ENCODE measurements at places on chromosomes 3 and 15.

- no peak for DNase-seq
Measured at GRCh38 chr3:58355179-58355578, 22.5 kb downstream of the PXK start.

DNA sequence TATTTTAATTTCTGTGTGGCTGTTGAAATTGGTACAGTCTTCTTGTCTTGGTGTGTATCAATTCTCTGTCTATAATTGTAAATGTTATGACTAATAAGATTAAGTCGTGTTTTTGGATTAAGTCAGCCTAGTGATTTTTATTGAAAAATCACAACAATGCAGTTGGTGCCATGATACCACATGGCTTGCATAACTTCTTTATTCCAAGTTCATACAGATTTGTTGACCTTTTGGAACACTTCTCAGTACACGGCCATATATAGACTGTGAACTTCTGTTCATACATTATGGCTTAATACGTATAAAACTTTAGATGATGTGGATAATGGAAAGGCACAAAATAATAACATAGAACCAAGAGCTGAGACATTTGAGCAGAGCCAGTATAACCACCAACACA is 121.2 kb upstream of the NAALADL2 start:
- no peak for DNase-seq

GRCh38 chr15:36050899-36051298 is 504.9 kb upstream of the DPH6 start:
- no peak for DNase-seq

- no peak for DNase-seq
Measured at GRCh38 chr3:156675830-156676767, 1.7 kb downstream of the TIPARP start.

- DNase-seq, result no peak
Measured at GRCh38 chr3:161890147-161890625, 393.6 kb downstream of the OTOL1 start.

DNA sequence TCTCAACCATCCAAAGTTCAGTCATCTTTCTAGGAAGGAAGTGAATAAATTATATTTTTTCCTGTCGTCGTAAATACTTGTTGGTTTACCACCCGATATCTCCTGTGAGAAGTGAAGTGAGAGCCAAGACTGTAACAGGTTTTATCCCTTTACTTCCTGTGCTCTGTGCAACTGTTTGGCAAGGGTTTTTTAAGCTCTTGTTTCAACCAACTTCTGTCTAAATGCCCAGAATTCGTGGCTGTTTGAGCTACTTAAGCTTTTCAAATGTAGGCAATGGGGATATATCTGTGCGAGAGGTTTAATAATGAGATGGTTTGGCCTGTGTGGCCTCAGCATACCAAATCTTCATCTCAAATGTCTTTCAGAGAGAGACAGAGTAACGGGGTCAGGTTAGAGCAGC is 134.7 kb downstream of the LRTM1 start:
- DNase-seq, result no peak

DNA sequence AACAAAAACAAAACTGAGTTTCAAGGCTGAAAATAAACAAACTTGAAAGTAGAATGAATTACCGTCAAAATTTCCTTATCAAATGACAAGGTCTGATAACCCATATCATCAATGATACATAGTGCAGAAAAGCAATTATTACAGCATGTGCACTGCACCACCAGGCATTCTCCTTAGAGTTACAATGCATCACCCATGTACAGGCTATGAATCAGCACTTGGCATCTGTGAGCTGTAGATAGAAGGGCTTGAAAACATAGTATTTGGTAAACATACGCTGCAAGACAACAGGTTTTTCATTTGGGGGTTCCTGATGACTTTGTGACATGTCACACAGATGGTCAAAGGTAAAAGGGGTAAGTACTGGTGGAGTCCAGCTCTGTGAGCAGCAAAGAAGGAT is 265.1 kb downstream of the CTNNB1 start:
- no peak for DNase-seq

- DNase-seq, result no peak
Measured at GRCh38 chr3:170500462-170500861, 81.8 kb downstream of the CLDN11 start.

- no peak for DNase-seq
Measured at GRCh38 chr3:153927107-153927506, 194.1 kb upstream of the ARHGEF26 start.

DNA sequence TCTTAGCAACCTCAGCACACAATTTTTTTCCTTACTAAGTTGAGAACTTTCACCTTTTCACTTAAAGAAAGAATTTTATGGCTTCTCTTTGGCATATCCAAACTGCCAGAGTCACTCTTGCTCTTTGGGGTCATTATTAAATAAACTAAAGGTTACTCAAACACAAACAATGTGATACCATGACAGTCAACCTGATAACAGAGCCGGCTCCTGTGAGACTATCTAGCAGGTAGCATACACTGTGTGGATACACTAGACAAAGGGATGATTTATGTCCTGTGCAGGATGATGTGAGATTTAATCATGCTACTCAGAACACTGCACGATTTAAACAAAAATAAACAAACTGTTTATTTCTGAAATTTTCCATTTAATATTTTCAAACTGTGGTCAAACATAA is 35.6 kb downstream of the LRRFIP2 start:
- DNase-seq, result no peak

- DNase-seq, result no peak
Measured at GRCh38 chr3:167355446-167355845, 24.7 kb downstream of the ZBBX start.

GRCh38 chr3:98999675-99000074 is 98.2 kb upstream of the DCBLD2 start:
- no peak for DNase-seq

DNA sequence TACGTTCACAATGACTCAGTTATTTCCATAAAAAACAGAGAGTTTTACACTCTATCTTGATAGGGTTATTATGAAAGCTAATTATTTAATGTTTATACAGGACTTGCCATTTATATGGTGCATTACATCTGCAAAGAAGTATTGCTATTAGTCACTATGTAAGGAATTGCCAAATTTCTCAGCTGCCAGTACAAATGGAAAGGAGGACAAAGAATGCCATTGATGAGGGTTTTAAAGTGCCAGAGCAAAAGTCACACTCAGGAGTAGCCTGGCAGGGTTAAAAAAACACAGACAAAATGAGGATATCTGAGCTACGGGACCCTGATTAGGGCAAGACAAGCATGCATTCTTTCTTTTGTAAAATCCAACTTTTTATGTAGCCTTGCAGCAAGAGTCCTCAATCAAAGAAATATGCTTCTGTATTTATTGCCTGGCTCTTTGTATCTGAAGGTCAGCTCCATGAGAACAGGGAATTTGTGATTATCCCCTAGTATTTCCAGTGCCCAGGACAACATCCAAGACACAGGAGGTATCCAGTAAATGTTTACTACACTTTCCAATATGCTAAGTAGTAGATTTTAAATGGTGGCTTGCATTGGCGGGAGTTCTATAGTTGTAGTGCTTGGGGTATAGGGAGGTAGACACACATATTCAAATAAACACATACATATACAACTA is 1013.6 kb downstream of the ROBO1 start:
- DNase-seq, result no peak

GRCh38 chr3:195764961-195765706 is 44.4 kb downstream of the MUC20 start:
- DNase-seq, result no peak

GRCh38 chr3:116037954-116038911 is 407.1 kb downstream of the LSAMP start:
- DNase-seq, result no peak

DNA sequence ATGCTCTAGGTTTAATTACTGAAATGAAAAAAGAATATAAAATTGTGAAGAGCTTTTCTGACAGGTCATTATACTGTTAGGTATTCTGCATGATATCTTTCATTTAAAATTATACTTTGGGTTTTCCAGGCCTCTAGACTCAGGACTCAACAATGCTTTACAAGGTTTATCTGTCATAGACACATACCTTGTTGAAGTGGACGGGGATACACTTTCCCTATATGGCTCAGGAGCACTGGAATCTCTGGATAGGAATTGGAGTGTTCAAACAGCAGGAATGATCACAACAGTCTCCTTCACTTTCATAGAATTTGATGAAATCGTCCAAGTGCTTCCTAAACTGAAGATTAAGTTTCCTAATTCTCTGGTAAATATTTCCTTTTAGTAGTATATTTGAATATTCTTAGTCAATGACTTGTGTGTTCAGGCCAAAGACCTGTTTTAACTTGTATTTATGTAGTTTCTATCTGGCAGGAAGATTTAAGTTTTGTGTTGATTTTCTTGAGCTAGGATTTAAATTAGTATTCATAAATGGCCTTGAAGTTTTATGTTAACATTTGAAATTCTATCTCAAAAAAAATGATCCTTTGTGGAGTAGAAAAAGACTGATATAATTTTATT is 106.9 kb upstream of the THSD4 start:
- DNase-seq, result no peak

DNA sequence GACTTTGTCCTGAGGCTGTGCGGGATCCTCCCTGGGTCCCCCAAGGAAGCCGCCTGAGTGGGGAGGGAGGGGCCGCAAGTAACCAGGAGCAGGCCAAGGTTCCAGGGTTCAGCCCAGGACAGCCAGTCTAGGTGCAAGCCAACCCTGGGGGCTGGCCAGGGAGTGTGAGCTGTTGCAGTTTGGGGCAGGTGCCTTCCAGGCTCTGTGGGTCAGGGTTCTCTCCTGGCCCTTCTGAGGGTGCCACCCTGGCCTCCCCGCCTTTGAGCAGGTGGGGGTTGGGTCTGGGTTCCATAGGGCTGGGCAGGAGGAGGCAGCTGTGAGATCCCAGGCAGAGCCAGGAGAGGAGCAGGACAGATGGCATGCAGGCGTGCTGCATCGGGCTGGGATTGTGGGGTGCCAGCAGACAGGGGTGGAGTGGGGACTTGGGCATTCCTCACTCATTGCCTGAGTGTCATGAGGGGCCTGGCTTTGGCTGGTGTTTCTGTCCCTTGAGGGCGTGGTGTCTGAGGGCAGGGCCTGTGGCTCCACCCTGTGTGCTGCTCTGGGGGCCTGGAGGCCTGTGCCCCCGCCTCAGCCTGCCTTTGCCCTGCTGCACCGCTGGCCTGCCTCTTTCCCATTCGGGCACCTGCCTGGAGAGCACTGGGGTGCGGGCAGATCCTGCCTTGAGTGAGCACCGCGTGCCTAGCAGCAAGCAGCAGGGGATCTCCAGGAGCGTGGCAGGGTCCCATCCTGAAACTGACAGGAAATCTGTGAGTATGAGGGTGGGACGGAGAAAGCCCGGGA is 18.4 kb downstream of the KLF13 start:
- DNase-seq, result no peak

- no peak for DNase-seq
Measured at GRCh38 chr3:186693843-186694242, 23.3 kb upstream of the KNG1 start.

DNA sequence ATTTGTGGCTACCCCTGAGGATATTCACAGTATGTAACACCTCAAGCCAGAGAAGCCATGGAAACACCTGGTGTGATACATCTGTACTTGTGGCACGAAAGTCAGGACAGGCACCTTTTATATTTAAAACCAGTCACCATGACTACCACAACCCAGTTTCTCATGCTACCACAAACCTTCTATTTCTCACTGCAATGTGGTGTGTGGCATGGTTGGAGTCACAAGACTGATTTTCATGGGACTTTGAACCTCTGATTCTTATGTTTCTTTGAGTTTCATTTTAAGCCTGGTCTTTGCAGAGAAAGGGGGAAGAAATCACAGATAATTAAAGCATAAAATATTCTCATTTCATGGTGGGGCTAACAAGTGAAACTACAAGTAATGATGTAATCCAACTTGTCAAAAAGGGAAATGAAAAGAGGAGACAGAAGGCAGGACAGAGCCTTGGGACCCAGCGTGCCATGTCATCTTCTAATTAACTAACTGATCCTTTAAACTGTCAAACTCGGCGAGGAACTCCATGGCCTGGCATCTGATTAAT is 175.9 kb downstream of the PDZRN3 start:
- no peak for DNase-seq

DNA sequence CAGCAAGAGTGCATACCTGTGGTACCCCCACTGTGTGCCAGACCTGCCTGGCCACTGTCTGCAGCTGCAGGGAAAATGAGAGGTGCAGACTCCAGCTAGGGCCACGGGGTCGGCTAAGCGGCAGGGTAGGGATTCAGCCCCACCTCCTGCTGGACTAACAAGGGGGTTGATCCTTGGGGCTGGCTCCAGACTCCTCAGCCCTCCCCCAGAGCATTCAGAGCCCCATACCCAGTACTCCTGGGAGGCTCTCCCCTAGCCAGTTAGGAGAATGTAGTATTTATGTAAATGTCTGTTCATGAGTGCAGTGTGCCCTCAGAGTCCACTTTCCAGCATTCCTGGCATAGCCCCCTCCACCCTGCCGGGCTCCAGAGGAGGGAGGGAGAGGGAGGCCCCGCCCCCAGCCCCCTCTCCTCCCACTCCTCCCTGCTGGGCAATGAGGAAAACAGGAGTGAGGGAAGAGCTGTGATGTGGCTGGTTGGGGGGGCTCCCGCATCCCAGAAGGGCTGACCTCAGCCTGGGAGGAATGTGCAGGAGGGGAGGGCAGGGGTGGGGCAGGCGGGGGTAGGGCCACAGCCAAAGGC is 4.5 kb upstream of the SEMA3B start:
- no peak for DNase-seq

- DNase-seq, result no peak
Measured at GRCh38 chr15:90680371-90680935, 36.7 kb upstream of the BLM start.
